Stimulated activated CD8-positive, alpha-beta memory T cell treated with anti-CD3 and anti-CD28 coated beads, Interleukin-4, amount 100 ng/mL, for 1 hour (primary cell): ENCODE measurements at places on chromosomes 6 and 20.

DNA sequence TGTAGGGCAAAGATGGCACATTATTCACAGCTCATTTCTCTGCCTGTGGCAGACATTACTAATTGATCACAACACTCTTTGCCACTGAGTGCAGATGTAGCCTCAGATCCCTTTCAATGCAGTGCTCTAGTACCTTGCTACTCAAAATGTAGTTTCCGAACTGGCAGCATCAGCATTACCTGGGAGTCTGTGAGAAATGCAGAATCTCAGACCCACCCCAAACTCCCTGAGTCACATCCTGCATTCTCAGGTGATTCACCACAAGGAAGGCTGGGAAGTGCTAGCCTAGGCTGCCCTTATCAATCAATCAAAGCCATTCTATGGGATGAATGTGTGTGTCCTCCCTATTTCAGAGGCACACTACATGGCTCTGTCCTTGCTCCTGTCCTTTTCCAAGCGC lies 58.5 kb downstream of the PCNA start:
- DNase-seq: no peak

- DNase-seq: no peak
These were observed 105.5 kb downstream of the TULP4 start for GRCh38 chr6:158417760-158418098.

DNA sequence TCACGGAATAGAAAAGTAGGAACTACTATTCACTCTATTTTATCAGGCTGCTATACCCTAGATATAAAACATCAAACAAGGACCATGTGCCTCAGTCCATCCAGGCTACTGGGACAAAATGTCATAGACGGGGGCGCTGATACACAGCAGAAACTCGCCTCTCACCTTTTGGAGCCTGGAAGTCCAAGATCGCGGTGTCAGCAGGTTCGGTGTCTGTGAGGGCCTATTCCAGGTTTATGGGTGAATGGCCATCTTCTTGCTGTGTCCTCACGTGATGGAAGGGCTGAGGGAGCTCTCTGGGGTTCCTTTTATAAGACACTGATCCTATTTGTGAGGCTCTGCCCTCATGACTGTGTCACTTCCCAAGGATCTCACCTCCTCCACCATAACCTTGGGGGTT lies 89.5 kb downstream of the DLL1 start:
- no peak for DNase-seq

GRCh38 chr6:29631860-29632731 lies 887 bp downstream of the GABBR1 start:
- peak; percentile 24 for DNase-seq

- DNase-seq: no peak
These were observed 207.6 kb downstream of the THBS2 start for GRCh38 chr6:169046021-169046420.

DNA sequence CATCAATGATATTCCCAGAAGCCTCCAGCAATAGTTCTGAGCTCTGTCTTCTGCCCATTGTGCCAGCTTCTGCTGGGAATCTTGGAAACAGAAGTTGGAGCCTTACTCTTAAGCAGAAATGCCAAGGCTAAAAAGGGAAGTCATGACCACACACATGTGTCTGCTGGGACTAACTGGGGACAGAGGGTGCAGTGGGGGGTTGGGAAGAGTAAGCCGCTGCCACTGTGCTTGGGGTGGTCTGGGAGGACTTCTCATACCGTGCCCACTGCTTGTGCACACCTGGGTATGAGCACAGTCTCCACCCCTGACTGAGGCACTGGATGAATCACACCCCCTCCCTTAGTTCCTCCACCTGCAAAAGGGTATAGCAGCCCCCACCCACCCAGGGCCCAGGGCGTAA lies 90.7 kb downstream of the CDC5L start:
- DNase-seq: no peak

DNA sequence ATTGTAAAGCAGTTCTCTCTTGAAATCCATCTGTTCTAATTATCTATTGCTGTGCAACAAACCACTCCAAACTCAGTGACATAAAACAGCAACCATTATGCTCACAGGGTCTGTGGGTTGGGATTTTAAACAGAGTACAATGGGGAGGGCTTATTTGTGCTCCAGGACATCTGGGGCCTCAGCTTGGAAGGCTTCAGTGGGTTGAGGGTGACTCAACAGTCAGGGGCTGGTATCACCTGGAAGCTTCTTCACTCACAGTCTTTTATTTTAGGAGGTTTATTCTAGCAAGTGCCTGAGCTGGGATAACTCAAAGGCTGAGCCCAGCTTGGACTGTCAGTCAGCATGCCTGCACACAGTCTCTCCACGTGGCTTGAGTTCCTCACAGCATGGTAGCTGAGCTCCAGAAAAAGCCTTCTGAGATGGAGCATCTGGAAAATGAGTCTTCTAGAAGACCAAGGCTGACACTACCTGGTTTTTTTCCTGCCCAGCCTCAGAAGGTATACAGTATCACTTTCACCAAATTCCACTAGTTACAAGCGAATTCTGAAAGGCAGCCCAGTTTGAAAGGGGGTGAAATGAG lies 234.6 kb upstream of the ID4 start:
- DNase-seq: no peak
